Kidney capillary endothelial cell (primary cell): ENCODE measurements at places on chromosomes 7 and 10.

GRCh38 chr10:119328223-119328622, 120.9 kb downstream of the GRK5 start:
- DNase-seq, result no peak

- no peak for DNase-seq
Measured at GRCh38 chr7:106887421-106887820, 22.3 kb downstream of the PIK3CG start.

- DNase-seq, result peak; percentile 60
Measured at GRCh38 chr7:116679500-116679899, 7.5 kb downstream of the MET start.

GRCh38 chr7:102085218-102085772, 201.4 kb upstream of the SH2B2 start:
- DNase-seq, result no peak

DNA sequence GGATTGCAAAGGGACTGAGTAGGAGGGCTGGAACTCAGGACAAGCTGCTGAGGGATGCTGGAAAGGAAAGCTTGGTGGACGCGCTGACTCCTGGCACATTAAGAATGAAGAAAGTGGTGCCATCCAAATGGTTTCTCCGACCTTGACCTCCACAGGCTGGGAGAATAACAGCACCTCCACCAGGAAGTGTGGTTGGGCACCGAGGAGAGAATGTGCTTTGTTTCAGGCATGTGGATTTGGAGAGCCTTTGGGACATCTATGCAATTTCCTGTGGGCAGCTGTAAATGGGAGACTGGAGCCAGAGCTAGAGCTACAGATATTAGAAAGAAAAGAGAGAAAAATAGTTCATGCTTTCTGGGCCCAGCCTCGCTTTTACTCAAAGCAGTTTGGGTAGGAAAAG, 29.8 kb upstream of the HABP2 start:
- DNase-seq, result peak; percentile 9

- no peak for DNase-seq
Measured at GRCh38 chr10:20887706-20888555, 9.2 kb downstream of the NEBL start.

- DNase-seq, result no peak
Measured at GRCh38 chr10:68870545-68871104, 30.5 kb upstream of the DDX50 start.

GRCh38 chr7:151349507-151349853, 7.9 kb downstream of the NUB1 start:
- DNase-seq, result no peak

GRCh38 chr10:92102601-92103213, 179.1 kb downstream of the BTAF1 start:
- DNase-seq, result no peak
